ENCODE measurements at places on chromosomes 2 and 18.

GRCh38 chr2:48753228-48753627 is 2.3 kb downstream of the LHCGR start:
- no peak overlapping the region for H3K4me3 ChIP-seq
- no peak for DNase-seq
- H3K27me3 ChIP-seq = peaks cover 47% of the 10 kb centered on the region
- H3K36me3 ChIP-seq = no peaks in the 10 kb centered on the region

DNA sequence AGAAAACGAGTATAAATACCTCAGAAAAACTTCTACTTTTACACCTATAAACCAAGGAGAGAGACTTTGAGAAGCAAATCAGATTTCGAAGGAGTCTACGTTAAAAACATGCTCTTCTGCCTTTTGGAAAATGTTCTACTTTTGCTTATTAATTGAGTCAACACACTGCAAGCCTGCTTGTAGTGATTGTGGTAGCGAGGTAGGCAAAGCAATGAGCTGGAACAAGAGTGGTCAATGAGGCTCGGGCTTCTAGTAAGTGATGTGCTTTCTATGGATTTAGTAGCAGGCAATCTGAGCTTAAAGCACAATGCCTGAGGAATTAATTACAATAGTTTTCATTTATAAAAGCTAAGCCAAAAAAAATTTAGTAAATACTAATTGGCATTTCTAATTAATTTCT is 103.4 kb upstream of the TFCP2L1 start:
- H3K27ac ChIP-seq = no peak overlapping the region
- H3K27me3 ChIP-seq = no peaks in the 10 kb centered on the region
- no peaks in the 10 kb centered on the region for H3K4me1 ChIP-seq
- H3K36me3 ChIP-seq = peaks cover 19% of the 10 kb centered on the region

- no peaks in the 10 kb centered on the region for H3K4me1 ChIP-seq
- H3K36me3 ChIP-seq = no peaks in the 10 kb centered on the region
- no peak overlapping the region for H3K27ac ChIP-seq
- H3K4me3 ChIP-seq = no peak overlapping the region
Measured at GRCh38 chr18:28715206-28715605, 538.3 kb upstream of the CDH2 start.

GRCh38 chr18:25727281-25727985 is 363.0 kb downstream of the SS18 start:
- H3K36me3 ChIP-seq = no peaks in the 10 kb centered on the region
- peaks cover 10% of the 10 kb centered on the region for H3K27me3 ChIP-seq
- no peak overlapping the region for H3K4me3 ChIP-seq

DNA sequence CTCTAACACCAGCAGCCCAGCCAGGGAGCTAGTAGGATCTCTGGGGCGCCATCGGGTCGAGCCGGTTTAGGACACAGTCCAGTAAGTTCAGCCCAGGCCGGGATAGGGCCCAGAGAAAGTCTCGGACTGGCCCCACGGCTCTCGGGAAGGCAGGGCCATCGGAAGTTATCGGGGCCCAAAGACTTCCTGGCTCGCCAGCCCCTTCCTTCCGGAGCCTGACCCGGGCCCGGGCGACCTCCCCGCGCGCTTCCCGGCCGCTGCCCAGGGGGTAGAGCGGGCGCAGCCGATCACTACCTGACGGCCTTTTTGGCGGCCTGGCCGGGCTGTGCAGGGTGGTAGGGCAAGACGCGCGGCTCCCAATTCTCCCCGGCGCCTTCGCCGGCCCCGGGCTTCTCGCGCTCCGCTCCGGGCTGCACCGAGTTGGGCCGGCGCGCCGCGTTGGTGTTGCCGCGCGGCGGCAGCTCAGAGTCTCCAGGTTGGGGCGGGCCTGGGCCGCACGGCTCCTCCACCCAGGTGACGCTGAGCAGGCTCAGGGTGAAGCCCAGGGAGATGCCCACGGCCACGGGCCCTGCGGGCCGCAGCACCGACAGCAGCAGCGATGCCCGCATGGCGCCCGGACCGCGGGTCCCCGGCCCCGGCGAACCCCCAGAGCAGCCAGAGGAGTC is 546 bp downstream of the CHPF start:
- H3K4me1 ChIP-seq = peaks cover 20% of the 10 kb centered on the region
- peak overlapping the region; percentile 91 for H3K4me3 ChIP-seq
- H3K27me3 ChIP-seq = peaks cover 30% of the 10 kb centered on the region
- DNase-seq = peak; percentile 69
- H3K36me3 ChIP-seq = peaks cover 58% of the 10 kb centered on the region

Data from Calu3 (cell line).